T-cell (primary cell): ENCODE measurements at places on chromosomes 16 and 17. TPM values are rescaled to one million over a fixed set of nuclear protein-coding genes. Genes with fewer than 3 reads are reported as not detected.

DNA sequence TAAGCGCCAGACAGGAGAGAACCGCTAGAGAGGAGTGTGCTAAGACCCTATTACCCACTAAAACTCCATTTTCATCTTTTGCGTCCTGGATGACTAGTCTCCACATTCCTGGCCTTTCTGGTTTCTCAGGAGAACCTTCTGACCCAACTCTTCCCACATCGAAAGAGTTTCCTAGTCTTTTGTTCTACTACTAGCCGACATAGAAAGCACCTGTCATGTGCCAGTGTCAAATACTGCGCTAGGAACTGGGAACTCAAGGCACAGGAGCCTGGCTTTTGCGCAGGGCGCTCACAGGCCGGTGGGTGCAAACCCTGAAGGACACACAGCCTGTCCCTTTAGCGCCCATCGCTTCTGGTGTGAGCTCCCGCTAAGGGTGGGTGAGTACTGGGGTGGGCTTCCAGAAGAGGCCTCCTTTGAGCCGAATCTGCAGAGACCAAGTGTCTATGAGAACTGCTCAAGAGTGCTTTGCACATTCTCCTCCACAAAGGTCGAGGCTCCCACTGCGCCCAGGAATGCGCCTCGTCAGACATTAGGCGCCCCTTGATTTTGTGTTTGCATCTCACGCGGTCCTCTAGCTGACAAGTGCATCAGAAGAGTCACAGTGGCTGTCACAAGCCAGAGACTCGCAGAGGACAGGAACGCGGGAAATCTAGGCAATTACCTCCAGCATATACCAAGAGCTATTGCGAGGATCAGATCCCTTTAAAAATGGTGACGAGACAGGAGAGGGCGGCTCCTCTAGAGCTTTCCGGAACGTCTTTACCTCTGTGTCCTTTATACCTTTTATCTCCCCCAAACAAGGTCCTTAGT is 2.0 kb upstream of the PSMB3 start:
- H3K4me3 ChIP-seq, result peak overlapping the region; percentile 95
- H3K4me1 ChIP-seq, result peaks cover 36% of the 10 kb centered on the region
- no peaks in the 10 kb centered on the region for H3K36me3 ChIP-seq
- no peak for DNase-seq
- no peak overlapping the region for H3K27ac ChIP-seq

DNA sequence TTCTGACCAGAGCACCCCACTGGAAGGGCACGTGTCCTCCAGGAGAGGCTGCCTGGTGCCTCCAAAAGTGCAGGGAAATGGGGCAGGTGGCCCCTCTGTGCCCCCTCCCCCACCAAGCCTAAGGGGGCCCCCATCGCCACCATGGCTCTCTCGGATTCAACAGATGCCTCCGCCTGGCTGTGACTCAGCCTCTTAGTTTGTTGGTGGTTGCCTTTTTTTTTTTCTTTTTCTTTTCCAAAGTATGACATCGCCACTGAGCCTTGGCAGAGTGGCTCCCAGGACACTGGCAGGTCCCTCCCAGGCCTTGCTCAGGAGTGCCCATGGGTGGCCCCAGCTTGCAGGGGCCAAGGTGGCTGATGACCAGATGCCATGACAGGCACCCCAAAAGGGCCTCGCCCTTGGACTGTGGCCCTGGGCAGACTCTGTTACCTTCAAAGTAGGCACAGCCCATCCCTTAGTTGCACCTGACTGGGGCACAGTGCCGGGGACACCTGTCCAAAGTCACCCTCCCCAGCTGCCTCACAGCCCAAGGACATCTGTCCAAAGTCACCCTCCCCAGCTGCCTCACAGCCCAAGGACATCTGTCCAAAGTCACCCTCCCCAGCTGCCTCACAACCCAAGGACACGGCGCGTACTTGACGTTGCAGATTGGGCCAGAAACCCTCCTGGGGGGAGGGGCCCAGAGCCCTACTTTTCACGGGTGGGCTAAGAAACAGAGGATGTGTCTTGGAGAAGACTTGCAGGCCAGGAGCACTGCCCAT is 29.6 kb downstream of the NPTX1 start:
- no peaks in the 10 kb centered on the region for H3K4me1 ChIP-seq
- H3K36me3 ChIP-seq, result no peaks in the 10 kb centered on the region
- no peak overlapping the region for H3K27ac ChIP-seq
- DNase-seq, result no peak

DNA sequence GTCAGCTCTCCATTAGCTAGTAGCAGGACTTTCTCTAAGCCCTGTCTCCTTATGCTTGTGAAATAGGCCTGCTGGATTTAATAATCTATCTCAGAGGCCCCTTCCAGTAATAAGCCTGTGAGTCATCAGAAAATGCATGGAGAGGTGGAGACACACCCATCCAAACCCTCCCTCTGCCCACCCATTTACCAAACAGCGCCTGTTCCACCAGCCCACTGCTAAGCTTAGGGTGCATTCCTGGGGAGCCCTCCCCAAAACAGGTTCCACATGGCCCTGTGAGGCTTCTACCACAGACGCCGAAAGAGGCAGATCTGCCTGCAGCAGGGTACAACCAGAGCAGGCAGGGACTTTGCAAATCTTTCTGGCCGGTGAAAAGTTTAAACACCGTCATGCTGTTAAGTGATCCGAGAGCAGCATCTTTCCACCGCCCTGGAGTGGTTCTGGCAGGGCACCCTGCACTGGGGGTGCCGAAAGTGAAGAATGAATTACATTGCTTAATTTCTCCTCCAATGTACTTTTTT is 99.3 kb downstream of the GAS7 start:
- H3K27ac ChIP-seq, result no peak overlapping the region
- H3K4me1 ChIP-seq, result no peaks in the 10 kb centered on the region
- DNase-seq, result no peak
- no peaks in the 10 kb centered on the region for H3K36me3 ChIP-seq
- H3K4me3 ChIP-seq, result no peak overlapping the region
- H3K27me3 ChIP-seq, result no peaks in the 10 kb centered on the region

The YPEL3 gene
- 258 TPM for total RNA-seq

The COG4 gene
- total RNA-seq, result 54.8 TPM

DNA sequence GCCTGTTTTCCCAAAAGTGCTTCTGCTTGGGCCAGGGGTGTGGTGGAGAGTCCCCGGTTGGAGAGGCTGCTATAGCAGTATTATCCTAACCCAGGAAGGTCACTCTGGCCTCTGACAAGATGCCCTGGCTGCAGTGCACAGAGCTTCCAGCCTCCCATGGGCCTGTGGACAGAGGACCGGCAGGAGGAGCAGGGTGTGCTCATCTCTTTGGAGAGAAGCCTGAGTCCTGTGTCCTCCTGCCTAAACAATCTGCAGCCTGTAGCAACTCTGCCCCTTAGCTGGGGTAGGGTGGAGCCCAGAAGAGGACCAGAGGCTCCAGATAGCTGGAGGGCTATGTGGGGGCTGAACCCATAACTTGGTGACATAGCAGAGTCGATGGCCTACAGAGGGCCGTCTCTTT is 78.0 kb downstream of the MPRIP start:
- H3K4me1 ChIP-seq, result peaks cover 88% of the 10 kb centered on the region
- peak overlapping the region; percentile 95 for H3K27ac ChIP-seq
- no peak overlapping the region for H3K4me3 ChIP-seq
- no peaks in the 10 kb centered on the region for H3K36me3 ChIP-seq
- no peak for DNase-seq

- peaks cover 48% of the 10 kb centered on the region for H3K4me1 ChIP-seq
- no peak for DNase-seq
- H3K27me3 ChIP-seq, result no peaks in the 10 kb centered on the region
- H3K36me3 ChIP-seq, result peaks cover 2% of the 10 kb centered on the region
Measured at GRCh38 chr16:11848842-11849241, 2.5 kb downstream of the RSL1D1 start.

DNA sequence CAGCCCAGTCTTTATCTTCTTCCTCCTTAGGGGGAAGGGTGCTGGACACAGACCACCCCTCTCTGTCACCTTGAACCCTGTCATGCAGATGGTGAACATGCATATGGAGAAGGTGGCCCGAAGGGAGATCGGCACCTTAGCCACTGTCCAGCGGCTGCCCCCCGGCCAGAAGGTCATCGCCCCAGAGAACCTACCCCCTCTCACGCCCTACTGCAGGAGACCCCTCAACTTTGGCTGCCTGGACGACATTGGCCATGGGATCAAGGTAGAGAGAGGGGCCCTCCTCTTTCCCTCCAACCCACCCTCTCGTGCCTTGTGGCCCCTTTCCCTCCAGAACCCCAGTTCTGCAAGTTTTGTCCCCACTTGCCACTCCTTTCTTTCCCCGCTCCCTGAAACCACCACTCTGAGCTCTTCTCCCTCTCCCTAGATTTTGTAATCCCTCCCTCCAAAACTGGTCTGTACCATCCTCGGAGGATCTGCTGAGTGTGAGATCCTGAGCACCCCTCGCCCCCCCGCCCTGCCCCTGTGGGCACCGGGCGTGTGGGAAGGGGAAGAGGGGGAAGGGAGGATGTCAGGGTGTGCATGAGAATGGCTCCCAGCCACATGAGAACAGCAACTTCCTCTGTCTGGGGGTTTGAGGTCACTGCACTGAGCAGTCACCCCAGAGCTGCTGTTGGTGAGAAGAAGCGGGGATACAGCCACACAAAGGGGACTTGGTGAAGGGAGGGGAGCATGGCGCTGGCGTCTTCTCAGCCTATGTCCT is 7.3 kb downstream of the ABI3 start:
- peaks cover 47% of the 10 kb centered on the region for H3K4me1 ChIP-seq
- peak; percentile 84 for DNase-seq
- peak overlapping the region; percentile 18 for H3K4me3 ChIP-seq
- H3K36me3 ChIP-seq, result no peaks in the 10 kb centered on the region
- peak overlapping the region; percentile 81 for H3K27ac ChIP-seq
- H3K27me3 ChIP-seq, result no peaks in the 10 kb centered on the region

- H3K4me1 ChIP-seq, result no peaks in the 10 kb centered on the region
- no peak overlapping the region for H3K4me3 ChIP-seq
- peaks cover 90% of the 10 kb centered on the region for H3K36me3 ChIP-seq
- no peaks in the 10 kb centered on the region for H3K27me3 ChIP-seq
- DNase-seq, result no peak
Measured at GRCh38 chr16:74626741-74627416, 20.0 kb upstream of the GLG1 start.

The TAT gene
- 0.49 TPM for total RNA-seq

The PIK3R6 gene
- total RNA-seq, result 0.53 TPM

- H3K4me1 ChIP-seq, result peaks cover 3% of the 10 kb centered on the region
- peak overlapping the region; percentile 76 for H3K4me3 ChIP-seq
- no peaks in the 10 kb centered on the region for H3K36me3 ChIP-seq
- DNase-seq, result no peak
Measured at GRCh38 chr17:43779145-43780125, 658 bp upstream of the DUSP3 start.

The SSTR5 gene
- not detected for total RNA-seq

DNA sequence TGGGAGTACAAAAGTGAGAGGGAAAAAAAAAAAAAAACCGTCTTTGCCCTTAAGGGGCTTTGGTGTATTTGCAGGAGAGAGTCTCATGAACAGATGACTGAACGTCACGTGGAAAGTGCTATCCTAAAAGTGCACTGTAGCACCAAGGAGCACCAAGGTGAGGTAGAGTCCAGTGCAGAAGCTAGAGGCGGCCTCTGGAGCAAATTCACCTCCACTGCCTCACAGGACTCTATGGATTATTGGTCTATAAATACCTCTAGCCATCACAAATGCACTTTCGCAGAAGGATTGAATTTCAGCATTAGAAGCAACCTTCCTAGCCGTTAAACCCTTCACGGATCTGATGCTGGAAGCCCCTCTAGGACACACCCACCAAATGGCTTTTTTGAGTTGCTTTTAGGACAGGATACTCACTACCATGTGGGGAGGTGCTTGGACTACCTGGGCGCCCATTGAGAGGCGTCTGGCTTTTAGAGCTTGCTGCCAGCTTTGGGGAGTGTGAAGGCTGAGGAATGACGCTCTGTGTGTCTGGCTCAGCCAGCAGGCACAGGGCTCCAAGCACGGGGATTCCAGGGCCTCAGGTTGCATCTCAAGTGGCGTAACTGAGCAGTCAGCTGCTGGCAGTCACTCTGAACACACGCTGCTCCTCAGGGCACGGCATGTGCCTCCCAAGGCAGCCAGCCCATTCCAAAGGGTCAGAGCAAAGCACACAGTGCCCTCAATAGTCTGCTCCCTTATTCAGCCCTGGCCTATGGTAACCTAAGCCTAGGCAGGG is 52.7 kb downstream of the CDRT4 start:
- DNase-seq, result no peak
- H3K4me3 ChIP-seq, result no peak overlapping the region
- no peaks in the 10 kb centered on the region for H3K27me3 ChIP-seq
- H3K36me3 ChIP-seq, result no peaks in the 10 kb centered on the region
- no peaks in the 10 kb centered on the region for H3K4me1 ChIP-seq

GRCh38 chr17:74639704-74640151 is 16.2 kb upstream of the CD300E start:
- H3K4me1 ChIP-seq, result peaks cover 12% of the 10 kb centered on the region
- no peak overlapping the region for H3K4me3 ChIP-seq
- DNase-seq, result no peak
- H3K36me3 ChIP-seq, result no peaks in the 10 kb centered on the region
- H3K27ac ChIP-seq, result no peak overlapping the region

DNA sequence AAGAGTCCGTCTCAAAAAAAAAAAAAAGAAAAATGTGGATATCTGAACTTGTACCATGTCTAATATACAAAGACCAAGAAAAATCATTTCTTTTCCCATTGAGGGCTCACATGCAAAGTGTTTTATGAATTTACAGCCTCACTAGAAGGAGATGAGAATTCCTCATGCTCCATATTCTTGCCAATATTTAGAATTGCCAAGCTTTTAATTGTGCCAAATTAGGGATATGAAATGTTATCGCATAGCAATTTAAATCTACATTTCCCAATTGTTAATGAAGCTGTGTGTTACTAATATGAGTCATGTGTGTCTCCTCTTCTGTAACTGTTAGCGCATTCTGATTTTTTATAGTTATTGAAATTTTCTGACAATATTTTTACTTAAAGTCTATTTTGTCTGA is 63.0 kb upstream of the CRYM start:
- H3K4me1 ChIP-seq, result no peaks in the 10 kb centered on the region
- H3K27me3 ChIP-seq, result peaks cover 3% of the 10 kb centered on the region

DNA sequence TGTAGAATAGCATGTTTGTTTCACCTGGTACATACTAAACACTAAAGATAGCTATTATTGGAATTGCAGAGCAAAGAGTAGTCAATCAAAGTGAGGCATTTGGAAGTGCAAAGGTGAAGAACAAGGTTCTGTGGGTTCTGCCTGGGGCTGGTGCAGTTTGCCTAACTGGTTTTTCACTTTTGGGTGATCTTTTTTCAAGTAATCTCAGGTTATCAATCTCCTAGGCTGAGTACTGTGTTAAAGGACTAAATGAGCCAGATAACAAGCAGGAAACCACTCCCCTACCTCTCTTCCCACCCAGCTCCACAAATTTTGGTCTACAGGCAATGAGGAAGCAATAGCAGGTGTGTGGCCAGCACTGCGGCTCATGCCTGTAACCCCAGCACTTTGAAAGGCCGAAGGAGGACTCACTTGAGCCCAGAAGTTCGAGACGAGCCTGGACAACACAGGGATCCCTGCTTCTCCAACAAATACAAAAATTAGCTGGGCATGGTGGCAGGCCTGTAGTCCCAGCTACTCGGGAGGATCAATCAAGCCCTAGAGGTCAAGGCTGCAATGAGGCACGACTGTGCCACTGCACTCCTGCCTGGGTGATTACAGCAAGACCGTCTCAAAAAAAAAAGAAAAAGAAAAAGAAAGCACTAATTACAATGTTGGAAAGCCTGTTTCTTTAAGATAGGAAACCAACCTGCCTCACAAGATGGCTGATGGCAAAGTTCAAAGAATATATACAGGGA is 2.0 kb upstream of the NTAN1 start:
- peaks cover 10% of the 10 kb centered on the region for H3K36me3 ChIP-seq
- H3K27ac ChIP-seq, result no peak overlapping the region
- no peak for DNase-seq
- no peak overlapping the region for H3K4me3 ChIP-seq
- H3K4me1 ChIP-seq, result peaks cover 3% of the 10 kb centered on the region
